ENCODE measurements at places on chromosomes 11 and 22. TPM values are rescaled to one million over a fixed set of nuclear protein-coding genes. Genes with fewer than 3 reads are reported as not detected.

KIRREL3 gene
- total RNA-seq, result 0.93 TPM

SYT9 gene
- 0.10 TPM for total RNA-seq

CHEK2 gene
- 8.5 TPM for total RNA-seq

DBX1 gene
- total RNA-seq, result not detected

Measured in glomerular endothelial cell (primary cell).